ENCODE measurements at places on chromosomes 7 and 10.

DNA sequence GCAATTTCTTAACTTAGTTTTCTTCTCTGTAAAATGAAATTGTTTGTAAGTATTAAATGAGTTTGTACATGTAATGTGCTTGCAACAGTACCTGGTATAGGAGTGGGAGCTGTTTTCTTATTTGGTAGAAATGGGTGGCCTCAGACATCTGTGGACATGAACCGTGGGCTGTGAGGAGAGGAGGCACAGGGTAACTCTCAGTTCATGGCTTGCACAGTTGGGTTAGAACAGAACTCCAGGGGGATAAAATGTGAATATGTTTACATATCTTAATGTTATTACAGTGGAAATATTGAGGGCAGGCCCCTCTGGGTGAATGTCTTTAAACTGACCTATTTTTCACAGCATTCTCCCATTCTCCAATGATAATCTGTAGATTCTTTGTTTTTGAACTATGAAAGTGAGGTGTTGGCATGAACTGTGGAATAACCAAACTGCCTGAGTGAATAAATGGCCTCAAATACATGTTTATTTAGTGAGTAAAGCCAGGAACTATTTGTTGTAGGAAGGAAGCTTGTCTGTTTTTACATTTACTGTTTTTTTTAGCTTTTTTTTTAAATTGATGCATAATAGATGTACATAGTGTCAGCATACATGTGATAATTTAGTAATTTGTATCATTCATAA lies 2.6 kb downstream of the ABCA13 start:
- no peak for DNase-seq

DNA sequence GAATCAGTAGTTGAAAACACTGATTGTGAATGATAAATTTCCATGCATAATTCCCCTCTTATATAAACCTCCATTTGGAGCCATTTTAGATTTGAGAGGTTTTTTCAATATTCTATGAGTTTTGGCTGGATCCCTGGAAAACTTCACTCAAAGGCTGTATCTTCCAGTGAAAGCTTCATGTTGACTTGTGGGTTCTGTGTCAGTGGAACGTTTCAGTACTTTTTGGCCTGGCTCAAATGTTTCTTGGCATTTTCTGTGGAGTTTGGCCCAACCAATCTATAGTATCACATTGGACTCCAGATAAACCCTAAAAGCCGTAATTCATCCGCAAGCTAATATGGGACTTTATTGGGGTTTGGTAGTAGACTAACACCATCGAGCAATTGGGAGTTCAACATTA lies 172.6 kb upstream of the PRPS1L1 start:
- no peak for DNase-seq

- no peak for DNase-seq
Measured at GRCh38 chr7:70037171-70037933, 439.1 kb downstream of the AUTS2 start.

- DNase-seq = no peak
Measured at GRCh38 chr7:151336027-151336708, 5.4 kb upstream of the NUB1 start.

GRCh38 chr7:85178531-85179298 lies 8.1 kb downstream of the SEMA3D start:
- DNase-seq = no peak

- no peak for DNase-seq
Measured at GRCh38 chr10:20091698-20092097, 275.5 kb downstream of the PLXDC2 start.

- DNase-seq = no peak
Measured at GRCh38 chr7:40842641-40843040, 707.8 kb downstream of the SUGCT start.

DNA sequence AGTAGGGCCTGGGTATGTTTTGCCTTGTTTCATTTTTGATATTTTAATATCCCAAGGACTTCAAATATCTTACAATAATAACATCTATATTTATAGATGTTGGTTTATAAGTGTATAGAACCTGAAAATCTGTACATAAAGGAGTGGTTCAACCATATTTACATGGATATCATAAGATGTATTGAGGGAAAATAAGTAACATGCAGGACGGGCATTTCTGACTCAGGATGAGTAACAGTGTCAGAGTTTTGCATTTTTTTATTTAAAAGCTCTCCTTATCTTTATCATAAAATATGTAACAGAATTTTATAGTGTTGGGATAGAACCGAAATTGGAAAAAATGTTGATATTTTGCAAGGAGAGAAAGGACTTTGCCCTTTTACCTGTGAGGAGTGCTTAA lies 1438.7 kb downstream of the REEP3 start:
- DNase-seq = no peak

DNA sequence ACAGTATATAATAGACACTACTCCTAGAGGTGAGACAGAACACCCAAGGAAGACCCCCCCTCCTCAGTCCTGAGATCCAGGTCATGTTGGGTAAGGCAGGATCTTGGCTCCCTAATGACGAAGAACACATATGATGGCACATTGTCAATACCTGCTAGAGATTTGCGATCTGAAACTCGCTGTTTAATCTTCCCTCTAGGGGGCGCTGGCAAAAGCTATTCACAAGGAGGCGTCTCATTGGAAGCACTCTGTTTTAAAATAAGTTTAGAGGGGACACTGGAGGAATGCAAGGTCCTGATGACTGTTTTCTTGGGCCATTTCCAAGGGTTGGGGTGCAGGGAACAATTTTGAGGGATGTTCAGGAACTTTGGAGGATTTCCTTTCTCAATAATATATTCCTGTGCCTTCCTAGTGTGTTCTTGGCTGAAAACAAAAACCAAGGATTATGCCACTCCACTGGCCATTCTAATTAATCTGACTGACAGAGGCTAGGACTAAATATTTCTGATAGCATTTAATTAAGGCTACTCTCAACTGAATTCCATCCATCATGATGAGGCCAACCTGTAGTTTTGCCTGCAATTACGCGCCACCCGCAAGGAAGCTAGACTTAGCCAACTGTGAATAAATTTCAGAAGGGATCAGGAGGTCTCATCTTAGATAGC lies 1013.8 kb upstream of the MBL2 start:
- peak; percentile 2 for DNase-seq

DNA sequence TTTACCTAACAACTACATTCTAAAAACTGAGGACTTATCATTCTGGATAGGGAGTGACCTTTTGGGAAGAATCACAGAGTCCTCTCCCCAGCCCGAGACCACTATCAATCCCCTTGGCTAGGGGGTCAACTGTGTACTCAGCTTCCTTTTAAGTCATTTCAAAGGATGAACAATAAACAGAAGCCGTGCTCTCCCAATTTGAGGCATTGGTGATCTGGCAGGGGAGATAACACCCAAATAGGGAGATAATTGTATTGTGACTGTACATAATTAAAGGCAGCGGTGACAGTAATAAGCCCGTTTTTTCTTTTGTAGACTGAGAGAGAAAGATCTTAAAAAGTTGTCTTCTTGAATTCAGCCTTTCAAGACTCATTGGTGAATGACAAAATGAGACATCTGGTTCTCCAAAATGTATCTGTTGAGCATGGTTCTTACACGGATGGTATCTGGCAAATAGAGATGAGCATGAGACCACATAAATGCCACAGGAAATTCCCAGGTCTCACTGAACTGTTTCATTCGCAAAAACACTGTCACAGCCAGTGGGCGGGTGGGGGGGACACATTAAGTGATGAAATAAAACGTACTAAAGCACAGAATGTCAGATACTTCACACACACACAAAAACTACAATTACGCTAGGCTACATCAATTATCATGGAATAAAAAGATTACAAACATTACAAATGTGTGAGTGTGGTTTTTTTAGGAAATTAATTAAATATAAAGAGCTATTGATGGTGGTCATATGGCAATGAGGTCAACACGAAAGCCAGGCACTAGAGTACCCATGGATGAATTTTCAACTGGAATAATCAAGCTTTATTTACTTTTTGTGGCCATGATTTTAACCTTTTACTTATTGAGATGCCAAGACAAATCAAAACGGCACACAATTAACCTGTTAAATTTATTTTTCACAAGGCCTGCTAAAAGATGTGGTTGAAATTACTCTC lies 108.4 kb downstream of the HIPK2 start:
- DNase-seq = peak; percentile 24

DNA sequence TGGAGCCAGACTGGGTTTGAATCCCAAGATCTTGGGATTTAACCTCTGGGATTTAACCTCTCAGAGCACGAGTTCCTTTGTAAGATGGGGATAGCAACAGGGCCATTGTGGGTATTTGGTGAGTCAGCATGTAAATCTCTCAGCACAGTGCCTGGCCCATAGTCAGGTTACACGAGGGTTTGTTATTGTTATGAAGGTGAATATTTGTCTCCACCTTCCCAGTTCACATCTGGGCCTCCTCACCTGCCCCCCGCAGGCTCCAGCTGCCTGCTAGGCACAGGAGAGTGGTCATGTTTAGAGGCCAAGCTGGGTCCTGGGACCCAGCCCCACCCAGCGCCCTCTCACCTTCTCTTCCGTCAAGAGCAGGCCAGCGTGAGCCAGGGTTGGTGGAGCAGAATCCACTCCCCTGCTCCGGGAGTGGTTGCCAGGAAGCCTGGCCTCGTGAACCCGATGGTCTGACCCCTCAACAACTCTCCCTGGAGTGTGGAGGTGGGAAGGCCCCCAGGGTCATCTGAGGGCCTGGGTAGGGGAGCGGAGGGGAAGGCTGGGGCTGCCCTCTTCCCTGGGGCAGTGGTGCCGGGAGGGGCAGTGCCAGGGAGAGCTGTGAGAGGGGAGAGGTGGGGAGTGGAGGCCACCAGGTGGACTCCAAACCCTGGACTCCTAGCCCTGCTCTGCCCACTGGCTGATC lies 26.0 kb downstream of the FAM241B start:
- no peak for DNase-seq

DNA sequence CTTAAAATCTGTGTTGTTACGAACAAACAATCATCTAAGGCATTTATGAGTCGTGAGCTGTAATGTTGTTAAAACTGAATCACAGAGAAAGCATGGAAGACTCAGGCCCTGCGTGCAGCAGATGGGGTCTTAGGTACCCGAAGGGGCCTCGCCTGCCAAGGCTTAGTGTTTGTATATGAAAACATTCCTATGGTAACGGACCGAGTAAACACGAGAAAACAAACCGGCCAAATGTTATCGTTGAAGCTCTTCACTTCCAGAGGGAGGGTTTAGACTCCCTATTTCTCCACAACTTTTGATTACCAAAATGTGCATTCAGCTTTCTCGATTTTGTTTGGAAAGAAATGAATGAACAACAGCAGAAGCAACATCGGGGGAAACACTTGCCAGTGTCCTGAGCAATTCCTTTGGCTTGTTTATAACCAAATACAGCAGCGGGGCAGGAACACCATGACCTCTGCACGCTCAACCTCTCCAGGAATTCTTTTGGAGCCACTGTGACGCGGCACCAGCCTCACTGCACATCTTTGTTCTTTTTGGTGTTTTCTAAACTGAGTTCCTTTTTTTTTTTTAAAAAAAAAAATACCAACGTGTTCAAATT lies 121.6 kb upstream of the KLF6 start:
- DNase-seq = no peak

DNA sequence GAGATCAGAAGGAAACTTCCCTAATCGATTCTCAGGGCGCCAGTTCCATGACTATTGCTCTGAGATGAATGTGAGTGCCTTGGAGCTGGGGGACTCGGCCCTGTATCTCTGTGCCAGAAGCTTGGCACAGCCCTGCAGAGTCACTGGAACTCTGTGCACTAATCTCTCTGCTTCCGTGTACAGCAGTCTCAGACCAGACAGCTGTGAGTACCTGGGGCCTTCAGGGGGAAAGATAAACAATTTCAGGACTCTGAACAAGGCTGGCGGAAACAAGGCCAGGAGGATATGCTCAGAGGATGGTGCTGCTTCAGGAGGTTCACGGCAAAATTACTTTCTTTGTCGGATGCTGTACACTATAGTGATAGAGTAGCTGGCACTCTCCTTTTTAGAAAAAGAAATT lies 131.7 kb upstream of the PRSS58 start:
- no peak for DNase-seq

GRCh38 chr7:85070967-85071628 lies 115.8 kb downstream of the SEMA3D start:
- no peak for DNase-seq

DNA sequence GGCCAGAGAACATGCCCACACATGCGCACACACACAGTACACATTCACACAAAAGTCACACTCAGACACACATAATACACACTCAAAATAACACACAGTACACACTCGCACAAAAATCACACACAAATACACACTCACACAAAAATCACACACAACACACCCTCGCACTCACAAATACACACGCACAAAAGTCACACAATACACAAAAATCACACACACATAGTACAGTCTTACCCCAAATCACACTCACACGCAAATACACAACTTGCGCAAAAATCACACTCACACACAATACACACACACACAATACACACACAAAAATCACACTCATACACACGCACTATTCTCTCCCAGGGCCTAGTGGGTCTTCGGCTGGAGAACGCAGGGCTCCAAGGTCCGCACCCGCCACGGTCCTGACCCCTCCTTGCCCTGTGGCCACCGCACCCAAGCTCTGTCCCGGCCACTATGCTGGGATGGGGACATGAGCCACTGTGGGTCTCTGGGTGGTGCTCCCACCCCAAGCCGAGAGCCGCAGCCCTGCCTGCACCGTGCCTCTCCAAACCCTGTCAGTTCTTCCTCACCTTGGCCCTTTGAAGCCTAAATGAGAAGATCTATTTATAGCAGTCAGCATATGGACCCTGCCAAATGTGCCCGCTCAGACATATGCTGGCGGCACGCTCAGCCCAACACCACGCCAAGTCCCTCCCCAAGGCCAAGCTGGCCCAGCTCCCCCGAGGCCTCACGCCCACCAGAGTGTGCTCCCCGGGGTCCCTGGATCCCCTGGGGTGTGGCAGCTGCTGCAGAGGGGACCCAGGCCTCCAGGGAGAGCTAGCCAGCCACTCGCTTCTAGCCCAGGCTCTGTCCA lies 55.9 kb downstream of the ELFN1 start:
- no peak for DNase-seq

- no peak for DNase-seq
Measured at GRCh38 chr7:92997152-92997551, 120.6 kb downstream of the SAMD9 start.

DNA sequence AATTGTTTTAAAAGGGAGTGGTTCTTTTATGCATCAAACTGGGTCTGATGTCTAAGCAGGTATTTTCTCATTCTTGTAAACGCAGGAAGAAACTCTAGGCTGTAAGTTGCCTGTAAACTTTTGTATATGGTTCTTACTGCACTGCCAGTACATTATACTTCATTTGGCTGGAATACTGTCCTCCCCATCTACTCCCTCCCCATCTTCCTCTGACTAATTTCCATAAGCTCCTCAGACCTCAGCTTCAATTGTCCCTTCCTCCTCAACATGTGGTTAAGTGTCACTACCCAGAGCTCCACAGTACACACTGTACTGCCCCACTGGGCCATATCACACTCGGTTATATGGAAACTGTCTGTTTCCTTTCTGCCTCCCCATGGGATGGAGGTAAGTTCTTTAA lies 161.4 kb upstream of the MDFIC start:
- DNase-seq = no peak

- no peak for DNase-seq
Measured at GRCh38 chr7:3005257-3005656, 38.4 kb downstream of the CARD11 start.

DNA sequence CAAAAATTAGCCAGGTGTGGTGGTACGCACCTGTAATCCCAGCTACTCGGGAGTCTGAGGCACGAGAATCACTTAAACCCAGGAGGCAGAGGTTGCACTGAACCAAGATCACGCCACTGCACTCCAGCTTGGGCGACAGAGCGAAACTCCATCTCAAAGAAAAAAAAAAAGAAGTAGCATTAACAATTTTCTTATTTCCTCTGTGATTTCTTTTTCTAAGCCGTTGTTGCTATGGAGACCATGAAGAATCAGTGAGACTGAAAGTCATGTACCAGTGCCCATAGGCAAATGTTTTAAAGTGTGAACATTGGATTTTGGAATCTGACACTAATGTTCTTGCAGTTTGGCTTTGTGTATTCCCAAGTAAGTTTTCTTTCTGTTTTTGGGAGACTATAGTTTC lies 18.4 kb upstream of the MAP3K8 start:
- DNase-seq = no peak

All from activated CD4-positive, alpha-beta T cell treated with anti-CD3 and anti-CD28 coated beads for 48 hours (primary cell).